ENCODE measurements at places on chromosomes 2 and 18.

DNA sequence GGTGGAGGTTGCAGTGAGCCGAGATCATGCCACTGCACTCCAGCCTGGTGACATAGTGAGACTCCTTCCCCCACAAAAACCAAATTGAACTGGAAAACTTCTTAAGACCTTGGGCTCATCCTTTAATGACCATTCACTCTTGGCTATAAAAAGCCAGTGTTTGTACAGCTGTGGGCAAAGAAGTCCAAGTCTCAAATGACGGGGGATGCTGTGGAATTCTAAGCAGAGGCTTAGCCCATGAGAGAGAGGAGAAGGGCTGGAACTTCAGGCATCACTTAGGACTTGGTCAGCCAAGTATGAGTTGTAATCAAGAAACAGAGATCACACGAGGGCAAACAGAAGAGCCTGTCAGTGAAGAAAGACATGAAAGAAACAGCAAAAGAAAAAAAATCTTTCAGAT lies 79.3 kb upstream of the POU3F3 start:
- no peak for DNase-seq

DNA sequence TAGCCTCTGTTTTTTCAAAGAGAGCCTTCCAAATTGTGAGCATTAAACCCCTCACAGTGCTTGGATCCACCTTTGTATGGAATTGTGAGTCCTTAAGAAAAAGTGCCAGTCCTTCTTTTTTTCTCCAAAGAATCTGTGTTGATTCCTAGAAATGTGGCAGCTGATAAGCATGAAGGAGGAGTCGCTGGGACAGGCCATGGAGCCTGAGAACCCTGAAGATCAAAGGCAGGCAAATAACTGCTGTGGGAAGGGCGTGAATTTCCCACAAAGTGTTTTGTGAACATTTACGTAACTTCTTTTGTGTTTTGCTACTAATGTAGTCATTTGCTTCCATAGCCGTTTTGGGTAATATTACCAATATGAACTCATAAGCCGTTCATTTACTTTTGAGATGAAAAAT lies 27.7 kb upstream of the CHMP1B start:
- no peak for DNase-seq

DNA sequence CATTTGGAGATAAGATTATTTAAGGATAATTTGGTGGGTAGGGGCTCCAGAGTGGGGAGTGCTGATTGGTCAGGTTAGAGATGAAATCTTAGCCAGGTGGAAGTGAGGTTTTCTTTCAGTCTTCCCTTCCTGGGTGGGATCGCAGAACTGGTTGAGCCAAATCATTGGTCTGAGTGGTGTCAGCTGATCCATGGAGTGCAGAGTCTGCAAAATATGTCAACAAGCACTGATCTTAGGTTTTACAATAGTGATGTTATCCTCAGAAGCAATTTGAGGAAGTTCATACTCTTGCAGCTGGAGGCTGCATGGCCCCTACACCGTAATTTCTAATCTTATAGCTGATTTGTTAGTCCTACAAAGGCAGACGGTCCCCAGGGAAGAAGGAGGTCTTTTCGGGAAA lies 1483.4 kb upstream of the ZEB2 start:
- DNase-seq: no peak

DNA sequence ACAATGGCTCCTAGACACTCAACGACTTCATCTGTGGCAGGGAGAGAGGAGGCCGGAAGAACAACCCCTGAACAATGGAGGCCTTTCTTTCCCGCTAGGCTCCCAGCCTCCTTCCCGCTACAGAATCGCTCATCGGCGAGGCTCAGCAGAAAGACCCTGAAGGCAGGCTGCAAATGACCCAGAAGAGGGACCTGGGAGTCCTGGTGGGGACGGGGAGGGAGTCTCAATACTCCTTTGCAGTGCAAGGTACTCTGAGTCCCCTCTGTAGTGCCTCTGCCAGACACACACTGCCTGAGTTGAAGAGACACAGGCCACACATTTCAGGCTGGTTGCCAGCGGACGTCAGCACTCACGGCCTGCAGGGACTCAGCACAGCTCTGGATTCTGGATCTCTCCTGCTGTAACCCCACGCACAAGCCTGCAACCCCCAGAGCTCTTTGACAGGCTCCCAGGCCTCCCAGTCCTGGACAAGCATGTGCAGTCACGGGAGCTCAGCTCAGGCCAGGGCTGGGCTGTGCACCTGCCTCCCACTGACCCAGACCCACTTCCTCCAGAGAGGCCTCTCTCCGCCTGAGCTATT lies 6.1 kb downstream of the GPR17 start:
- no peak for DNase-seq

GRCh38 chr2:19009510-19009909 lies 348.9 kb downstream of the OSR1 start:
- DNase-seq: no peak

Data from cerebellar cortex (tissue), 1 donor.